ENCODE measurements at places on chromosomes 5 and 9.

- peak; percentile 100 for DNase-seq
These were observed 16.4 kb upstream of the PDCD1LG2 start for GRCh38 chr9:5493679-5494511.

- DNase-seq: peak; percentile 31
These were observed 28.8 kb downstream of the C5orf15 start for GRCh38 chr5:133939668-133940067.

GRCh38 chr9:73152953-73153352, 1.3 kb downstream of the ANXA1 start:
- DNase-seq: peak; percentile 60

DNA sequence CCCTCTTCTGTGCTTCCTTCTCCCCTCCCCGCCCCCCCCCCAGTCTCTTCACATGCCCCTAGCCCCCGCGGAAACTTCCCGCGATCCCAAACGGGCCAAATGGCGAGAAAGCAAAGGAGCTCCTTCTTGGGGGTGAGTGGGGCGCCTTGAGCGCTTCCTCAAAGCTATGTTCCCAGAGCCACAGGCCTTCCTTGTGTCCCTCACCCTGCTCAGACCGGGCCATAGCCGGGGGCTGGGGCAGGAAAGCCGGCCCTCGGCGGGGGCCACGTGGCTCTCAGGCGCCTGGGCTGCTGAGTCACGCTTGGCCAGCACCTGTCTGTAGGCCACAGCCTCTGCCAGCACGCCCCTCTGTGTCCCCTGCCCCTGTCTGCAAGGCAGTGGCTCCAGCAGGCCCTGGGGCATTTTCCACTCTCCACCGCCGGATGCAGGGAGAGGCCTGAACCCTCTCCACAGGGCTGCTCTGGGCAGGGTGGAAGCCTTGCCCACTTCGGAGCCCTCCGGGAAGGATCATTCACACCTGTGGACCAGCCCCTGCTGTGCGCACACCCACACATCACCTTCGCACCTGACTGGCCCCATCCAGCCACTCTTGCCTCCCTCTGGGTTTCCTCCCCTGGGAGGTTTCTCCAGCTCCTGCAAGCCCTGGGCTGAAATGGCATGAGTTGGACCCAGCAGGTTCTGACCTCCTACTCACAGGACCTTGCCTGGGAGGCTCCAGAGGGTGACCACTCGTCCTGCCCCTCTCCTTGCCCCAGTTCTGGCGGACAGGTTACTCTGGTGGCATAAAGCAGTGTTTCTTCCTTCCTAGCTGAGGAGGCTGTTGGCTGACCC, 1.2 kb upstream of the SQSTM1 start:
- DNase-seq: peak; percentile 86

Measured in OCI-M1 (cell line).